ENCODE measurements at places on chromosomes 4 and X.

- DNase-seq: no peak
Measured at GRCh38 chr4:88090898-88091297, 67.5 kb downstream of the ABCG2 start.

DNA sequence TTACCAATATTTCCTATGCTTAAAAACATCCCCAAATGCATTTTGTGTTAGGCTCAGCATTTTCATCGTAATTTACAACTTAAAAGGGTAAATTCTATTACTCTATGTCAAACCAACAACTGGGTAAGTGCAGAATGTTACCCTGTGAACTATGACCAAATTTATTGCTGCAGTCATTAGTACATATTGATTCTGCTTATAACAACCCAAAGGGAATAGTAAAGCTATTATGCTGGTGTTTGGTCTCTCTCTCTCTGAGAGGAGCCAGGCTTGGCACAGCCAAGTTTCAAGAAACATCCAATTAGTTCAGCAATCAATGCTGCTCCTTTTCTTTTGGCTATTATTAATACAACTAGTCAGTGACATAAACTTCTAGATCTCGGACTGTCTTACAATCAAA, 747.7 kb downstream of the CENPC start:
- no peak for DNase-seq

GRCh38 chrX:147850875-147851274, 60.8 kb upstream of the FMR1 start:
- peak; percentile 26 for DNase-seq

DNA sequence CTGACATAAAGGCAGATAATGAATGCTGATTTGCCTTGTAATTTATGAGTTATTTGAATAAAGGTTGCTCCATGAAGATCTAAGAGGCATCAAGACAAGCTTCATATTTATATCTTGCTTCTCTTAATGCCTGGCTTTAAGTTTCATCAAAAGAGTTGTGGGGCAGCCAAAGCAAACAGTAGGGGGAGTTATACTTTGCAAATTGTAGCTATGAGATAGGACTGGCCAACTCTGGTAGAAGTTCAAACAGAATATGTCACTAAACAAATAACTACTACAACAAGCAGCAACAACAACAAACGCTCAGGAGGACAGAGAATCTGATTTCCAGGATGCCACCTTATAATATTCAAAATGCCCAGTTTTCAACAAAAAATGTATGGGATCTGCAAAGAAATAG, 69.1 kb upstream of the PLAC1 start:
- DNase-seq: peak; percentile 26

- no peak for DNase-seq
Measured at GRCh38 chr4:145055533-145056257, 42.3 kb downstream of the ANAPC10 start.

GRCh38 chrX:3175659-3176438, 134.6 kb downstream of the ARSF start:
- DNase-seq: no peak

DNA sequence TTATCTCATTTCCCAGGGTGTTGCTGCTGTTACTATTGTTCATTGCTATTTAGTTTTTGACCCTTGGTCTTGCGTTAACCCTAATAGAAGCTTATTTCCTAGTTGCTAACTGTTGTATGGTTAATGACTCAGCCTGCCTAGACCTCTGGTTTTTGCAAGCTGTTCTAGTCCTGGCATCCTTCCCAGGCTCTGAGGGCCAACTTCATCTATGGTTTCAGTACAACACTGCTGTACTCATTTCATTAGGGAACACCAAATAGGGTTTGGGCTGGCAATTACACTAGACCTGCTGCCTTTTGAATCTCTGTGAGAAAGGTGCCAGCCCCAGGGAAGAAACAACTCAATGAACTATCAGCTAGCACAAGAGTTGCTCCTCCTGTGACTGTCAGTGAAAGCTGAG, 59.6 kb downstream of the DCX start:
- no peak for DNase-seq

- DNase-seq: no peak
Measured at GRCh38 chr4:136818811-136819330, 713.4 kb downstream of the PCDH18 start.

DNA sequence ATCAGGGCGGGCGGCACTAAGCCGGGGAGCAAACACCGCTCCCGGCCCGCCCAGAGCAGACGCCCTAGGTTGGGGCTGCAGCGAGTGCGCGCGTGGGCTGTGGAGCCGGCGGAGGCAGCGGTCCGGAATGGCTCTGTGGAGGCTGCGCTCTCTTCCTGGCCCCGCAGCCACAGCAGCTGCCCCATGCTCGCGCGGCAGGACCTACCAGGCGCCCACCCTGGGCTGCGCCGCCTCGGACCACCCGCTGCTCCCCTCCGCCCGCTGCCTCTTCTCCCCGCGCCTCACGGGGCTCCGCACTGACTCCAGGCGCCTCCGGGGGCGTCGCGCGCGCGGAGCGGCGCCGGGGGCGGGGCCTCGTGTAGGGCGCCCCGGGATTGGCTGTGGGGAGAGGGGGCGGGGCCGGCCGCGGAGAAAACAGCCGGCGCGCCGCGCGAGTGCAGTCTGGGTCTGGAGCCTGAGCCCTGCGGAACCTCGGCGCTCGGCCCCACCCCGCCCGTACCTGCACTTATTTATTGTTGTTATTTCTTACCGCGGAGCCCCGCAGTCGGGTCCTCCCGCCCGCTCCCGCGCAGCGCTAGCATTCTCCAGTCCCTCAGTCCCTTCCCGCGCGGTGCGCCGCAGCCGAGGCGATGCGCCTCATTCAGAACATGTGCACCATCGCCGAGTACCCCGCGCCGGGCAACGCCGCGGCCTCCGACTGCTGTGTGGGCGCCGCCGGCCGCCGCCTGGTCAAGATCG, at the start of gene RASL11B:
Gene RASL11B (plus strand): TSS at position 439 of the 738 bp plus-strand sequence. CDS start 191 bp downstream, at position 630.
- DNase-seq: peak; percentile 58

DNA sequence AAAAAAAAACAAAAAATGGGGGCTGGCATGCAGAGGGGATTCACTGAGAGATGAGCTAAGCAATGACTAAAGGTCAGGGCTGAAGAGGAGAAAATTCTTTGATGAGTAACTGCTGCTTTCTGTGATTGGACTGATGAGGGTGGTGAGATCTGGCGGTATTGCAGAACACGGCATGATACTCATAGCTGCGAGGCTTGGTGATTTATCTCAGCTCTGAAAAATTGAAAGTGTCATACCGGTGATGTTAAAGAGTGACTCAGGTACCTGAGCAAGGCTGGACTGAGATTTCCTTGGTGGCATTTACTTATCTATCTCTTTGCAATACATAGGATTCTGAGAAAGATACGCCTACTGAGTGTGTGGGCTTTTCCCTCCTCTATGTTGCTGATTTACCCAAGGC, 204.1 kb upstream of the DDX53 start:
- DNase-seq: no peak

Measured in NCI-H460 (cell line).